Dorsolateral prefrontal cortex (tissue), 122 donors: ENCODE measurements at places on chromosomes 1 and 21.

- DNase-seq, result no peak
Observed at GRCh38 chr1:208864366-208864965, 620.3 kb upstream of the PLXNA2 start.

DNA sequence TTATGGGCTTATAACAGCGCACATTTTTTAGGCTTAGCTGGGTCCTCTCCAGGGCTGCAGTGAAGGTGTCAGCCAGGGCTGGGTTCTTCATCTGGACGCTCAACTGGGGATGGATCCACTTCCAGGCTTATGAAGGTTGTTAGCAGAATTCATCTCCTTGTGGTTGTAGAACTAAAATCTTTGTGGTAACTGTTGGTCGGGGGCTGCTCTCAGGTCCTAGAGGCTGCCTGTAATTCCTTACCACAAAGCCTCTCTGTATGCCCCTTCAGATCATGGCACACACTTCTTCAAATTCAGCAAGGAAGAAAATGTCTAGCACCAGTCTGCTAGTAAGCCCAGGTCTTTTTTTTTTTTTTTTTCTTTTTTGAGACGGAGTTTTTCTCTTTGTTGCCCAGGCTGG lies 40.9 kb upstream of the EPS8L3 start:
- no peak for DNase-seq

- no peak for DNase-seq
Observed at GRCh38 chr1:218394989-218395388, 49.9 kb downstream of the TGFB2 start.

- DNase-seq, result no peak
Observed at GRCh38 chr1:245433561-245433960, 278.8 kb downstream of the KIF26B start.

DNA sequence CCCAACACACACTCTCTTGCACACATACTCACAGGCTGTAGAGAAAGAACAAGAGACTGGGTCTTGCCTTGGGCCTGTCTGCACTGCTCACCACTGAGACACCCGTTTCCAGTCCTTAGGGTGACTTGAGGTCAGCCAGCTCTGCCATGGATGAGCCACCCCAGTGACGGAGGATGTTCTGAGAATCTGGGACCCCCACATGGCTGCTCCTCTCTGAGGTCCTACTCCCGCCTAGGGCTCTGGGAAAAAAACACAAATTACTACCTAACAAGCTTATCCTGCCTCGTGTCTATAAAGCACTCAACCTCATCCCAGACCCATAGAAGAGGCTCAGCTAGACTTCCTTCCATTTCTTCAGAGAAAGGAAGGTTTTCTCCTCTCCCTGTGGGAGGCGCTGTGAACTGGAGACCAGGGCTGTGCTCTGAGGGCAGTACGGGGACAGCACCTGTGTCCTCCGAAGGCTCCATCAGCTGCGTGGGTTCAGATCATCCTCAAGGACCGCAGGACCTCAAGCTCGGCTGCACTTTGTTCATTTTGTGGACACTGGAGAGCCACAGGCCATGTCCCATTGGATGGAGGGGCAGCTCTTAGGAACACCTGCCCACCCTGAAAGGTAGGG lies 4.3 kb upstream of the CLEC20A start:
- no peak for DNase-seq

- DNase-seq, result no peak
Observed at GRCh38 chr1:6630027-6630426, 5.4 kb downstream of the THAP3 start.

DNA sequence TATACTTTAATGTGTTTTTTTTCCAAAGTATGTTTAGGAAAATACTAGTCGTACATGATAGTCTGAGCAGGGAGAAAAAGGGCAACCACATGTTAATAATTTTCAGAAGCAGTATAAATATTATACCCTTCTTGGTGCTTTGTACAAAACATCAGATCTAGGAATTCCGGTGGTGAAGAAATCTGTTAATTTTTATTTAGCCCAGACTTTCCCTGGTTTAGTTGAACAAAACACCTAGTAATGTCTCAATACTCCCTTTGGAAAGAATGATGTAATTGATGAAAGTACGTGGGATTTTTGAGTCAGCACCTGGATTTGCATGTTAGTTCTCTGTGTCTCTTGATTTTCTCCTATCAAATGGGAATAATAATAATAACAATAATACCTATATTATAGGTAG lies 38.4 kb upstream of the KCNK2 start:
- DNase-seq, result no peak

GRCh38 chr1:52281518-52281917 lies 84.5 kb downstream of the CC2D1B start:
- no peak for DNase-seq

DNA sequence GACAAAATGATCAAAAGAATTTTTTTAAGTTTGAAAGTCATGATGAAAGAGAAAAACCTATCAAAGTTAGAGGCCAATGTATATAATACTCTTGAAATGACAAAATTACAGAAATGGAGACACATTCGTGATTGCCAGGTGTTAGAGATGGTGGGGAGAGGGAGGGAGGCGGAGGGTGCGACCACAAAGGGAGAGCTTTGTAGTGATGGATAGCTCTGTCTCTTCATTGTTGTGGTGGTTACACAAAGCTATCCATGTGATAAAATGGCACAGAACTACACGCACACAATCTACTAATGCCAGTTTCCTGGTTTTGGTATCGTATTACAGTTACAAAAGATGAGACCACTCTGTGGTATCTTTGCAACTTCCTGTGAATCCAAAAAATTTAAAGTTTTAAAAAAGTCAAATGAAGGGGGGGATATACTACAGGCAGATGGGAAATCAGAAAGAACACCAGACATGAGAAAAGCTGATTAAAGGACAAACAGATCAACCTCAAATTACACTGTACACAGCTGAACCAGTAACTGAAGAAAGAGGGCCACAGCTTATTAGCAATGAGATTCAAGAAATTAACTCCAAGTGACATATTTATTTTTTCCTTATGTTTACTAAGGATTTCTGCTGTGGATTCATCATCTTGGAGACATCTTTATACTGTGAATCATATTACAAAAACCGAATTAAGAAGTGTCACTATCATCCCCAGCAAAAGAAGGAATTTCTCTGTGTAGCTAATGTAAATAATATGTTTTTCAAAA lies 199.1 kb downstream of the SLC45A1 start:
- DNase-seq, result no peak

DNA sequence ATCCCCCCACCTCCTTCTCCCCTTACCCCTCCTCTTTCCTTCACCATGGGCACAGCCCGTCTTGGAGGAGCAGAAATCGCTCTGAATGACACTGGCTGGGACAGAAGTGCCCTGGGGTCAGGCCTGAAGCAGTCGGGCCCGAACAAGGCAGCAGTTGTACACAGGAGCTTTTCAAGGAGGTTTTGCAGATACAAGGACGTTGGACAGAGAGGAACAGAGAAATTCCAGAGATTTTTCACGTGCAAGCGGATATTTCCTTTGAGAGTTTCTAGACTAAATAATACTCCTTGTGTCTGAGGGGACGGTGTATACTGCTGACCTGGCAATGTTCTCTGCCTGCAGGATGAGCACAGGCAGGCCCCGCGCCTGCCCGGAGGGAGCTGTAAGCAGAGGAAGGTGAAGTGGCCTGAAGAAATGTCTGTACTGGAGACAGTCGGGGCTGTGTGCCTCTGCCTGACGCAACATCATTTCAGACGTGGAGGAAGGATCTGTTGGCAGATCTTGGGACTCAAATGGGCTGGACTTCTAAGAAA lies 95.3 kb upstream of the SLC25A33 start:
- DNase-seq, result no peak

DNA sequence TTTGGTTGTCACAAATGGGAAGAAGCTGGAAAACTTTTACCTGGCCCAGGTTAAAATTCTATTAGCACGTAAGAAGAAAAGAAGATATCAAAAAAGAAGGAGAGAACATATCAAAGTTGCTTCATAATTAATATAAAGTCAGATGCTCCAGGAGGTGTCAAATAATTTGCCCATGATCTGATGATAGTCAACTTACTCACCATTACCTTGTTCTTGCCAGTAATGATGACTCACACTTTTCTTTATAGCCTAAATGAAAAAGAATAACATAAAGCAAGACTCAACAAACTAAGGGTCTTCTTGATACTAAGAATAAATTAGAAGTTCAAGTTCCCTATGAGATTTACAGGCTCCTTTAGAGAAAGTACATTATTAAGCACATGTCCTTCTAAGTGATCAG lies 580.4 kb downstream of the TTLL7 start:
- DNase-seq, result no peak

- no peak for DNase-seq
Observed at GRCh38 chr1:183911285-183911684, 106.4 kb downstream of the RGL1 start.

GRCh38 chr1:4149831-4150230 lies 249.8 kb upstream of the C1orf174 start:
- DNase-seq, result no peak

GRCh38 chr1:78624035-78624434 lies 3.8 kb downstream of the IFI44L start:
- no peak for DNase-seq

GRCh38 chr21:35940074-35940927 lies 120.0 kb downstream of the SETD4 start:
- DNase-seq, result peak; percentile 14

DNA sequence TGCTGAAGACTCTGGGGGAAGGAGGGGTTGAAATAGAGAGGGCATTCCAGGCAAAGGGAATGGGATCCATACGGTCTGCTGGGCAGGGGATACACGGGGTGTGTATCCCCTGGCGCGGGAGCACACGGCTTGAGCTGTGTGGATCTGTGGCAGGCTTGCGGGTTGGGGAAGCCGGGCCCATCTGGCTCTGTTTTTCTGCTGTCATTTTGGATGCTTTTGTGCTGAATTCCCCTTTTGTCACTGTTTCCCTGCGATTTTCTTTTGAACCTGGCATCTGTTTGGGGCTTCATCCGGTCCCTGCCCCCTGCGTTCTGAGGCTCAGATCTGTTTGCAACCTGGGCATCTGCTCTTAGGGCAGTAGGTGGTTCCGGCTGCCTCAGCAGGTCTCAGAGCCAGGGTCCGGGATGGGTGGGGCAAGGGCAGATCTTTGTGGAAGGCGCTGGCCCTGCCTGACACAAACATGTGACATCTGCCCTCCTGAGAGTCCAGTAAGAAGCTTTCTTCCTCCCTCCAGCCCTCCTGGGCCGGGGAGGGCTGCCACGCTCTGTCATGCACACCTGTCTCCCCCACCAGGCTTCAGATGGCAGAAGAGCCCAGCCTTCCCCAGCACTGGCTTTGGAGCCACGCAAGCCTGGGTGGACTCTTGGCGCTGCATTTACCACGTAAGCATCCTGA lies 84.0 kb downstream of the IGSF21 start:
- DNase-seq, result no peak

DNA sequence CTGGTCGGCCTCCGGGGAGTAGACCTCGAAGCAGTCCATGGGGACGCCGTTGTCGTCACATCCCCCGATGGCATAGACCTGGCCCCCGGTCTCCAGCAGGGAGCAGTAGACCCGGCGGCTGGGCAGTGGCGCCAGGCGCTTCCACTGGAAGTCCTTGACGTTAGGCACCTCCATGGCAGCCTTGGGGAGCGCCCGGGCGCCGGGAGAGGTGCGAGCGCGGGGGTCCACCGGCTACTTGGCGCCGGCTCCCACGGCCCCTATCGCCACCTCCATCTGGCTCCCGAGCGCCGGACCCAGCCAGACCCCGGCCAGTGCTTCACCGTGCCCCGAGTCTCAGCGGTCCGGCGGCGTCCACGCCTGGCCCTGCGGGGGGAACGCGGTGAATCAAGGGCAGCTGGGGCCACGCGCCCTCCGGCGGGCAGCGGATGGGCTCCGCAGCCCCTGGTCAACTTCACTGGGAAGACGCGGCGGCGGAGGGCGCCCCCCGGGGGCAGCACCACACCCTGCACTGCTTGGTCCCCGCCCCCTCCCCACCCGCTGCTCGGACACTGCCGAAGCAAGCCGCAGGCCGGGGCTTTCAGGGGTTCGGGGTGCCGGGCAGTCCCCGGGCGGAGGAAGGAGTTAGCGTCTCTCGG lies 13.2 kb downstream of the KLHDC8A start:
- DNase-seq, result no peak

DNA sequence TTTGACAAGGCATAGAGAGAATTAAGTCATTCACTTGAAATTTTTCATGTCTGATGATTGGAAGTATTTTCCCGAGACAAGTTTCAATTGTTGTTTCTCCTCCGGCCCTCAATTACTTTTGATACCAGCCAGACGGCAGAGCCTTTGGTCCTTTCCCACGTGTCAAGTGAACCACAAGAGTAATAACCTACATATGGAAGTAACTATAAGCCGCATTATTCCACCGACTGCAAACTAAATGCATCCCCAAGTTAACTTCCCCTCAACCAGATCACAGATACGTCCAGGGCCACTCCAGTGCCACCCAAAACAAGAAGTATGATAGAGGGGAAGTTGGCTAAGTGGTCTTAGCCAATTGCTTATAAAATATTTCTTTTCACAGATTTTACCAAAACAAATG lies 20.2 kb downstream of the COLGALT2 start:
- no peak for DNase-seq

- DNase-seq, result no peak
Observed at GRCh38 chr1:224106568-224107281, 7.2 kb upstream of the FBXO28 start.

- no peak for DNase-seq
Observed at GRCh38 chr1:192530254-192530653, 45.3 kb upstream of the RGS1 start.

DNA sequence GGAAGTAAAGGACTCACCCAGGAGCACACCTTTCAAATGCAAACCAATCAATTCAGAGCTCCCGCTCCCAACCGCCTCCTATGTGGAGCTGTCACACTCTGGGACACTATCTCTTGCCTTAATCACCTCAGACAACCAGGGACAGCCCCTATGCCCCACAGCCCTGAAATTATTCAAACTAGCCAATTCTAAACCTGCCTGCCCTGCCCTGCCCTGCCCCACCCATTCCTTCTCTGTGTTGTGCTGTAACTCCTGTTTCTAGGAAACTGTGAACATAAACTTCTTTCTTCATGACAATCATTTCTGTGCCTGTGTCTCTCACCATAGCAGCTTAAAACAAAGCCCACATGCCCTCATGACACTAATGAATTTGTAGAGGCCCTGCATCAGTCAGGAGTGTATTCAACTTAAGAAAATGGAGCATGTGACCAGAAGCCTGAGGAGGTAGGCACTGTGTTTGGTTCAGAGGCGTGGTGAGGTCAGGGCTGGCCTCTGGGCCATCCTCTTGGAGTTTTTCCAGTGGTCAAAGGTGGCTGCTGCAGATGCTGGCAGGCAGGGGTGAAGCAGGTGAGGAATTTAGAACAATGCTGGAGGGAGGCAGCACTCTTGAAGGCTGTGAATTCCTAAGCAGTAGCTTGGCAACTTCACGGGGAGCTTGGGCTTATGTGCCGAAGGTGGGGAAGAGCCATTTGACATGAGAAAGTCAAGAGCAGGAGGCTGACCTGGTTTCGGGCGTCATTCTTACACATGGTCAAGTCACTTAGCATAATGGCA lies 74.5 kb downstream of the RHOU start:
- DNase-seq, result no peak
